ENCODE measurements at places on chromosomes 11 and 22. TPM values are rescaled to one million over a fixed set of nuclear protein-coding genes. Genes with fewer than 3 reads are reported as not detected.

GRCh38 chr11:57161351-57161750, 20.4 kb upstream of the LRRC55 start:
- H3K4me1 ChIP-seq = no peaks in the 10 kb centered on the region
- H3K36me3 ChIP-seq = no peaks in the 10 kb centered on the region
- DNase-seq = no peak
- H3K4me3 ChIP-seq = no peak overlapping the region
- H3K27me3 ChIP-seq = no peaks in the 10 kb centered on the region

GRCh38 chr11:38384568-38384967, 1786.5 kb upstream of the RAG2 start:
- no peaks in the 10 kb centered on the region for H3K4me1 ChIP-seq
- H3K27ac ChIP-seq = no peak overlapping the region
- H3K4me3 ChIP-seq = no peak overlapping the region
- H3K27me3 ChIP-seq = no peaks in the 10 kb centered on the region

DNA sequence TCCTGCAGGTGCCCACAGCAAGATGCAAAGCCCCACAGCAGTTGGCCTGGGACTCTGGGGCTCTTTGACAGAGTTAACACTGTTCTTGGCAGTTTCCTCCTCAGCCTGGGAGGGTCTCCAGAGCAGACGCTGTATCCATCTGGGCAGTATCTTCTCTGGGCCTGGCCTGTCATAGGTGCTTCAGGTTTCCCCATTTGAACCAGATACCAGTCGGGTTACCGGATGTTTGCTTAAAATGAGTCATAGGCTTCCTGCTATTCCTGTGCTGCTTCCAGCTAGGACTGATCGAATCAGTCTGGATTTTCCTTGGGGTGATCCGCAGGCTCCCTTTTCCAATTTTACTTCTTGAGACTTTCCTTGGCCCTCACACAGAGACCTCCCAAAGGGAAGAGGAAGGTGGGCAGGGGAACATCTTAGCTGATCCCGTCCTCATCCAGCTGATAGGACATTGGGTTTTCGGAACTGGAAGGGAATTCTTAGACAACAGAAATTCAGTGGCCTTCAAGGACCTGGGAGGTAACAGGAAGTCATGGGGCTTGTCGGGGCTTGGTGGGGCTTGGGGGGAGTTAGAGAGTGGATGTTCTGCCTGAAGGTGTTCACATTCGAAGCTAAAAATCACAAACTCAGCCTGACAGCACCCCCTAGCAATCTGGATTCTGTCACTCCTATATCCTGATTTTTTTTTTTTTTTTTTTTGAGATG, 2.4 kb upstream of the RANGAP1 start:
- no peak overlapping the region for H3K4me3 ChIP-seq
- H3K27ac ChIP-seq = no peak overlapping the region
- no peaks in the 10 kb centered on the region for H3K36me3 ChIP-seq
- no peaks in the 10 kb centered on the region for H3K27me3 ChIP-seq
- no peaks in the 10 kb centered on the region for H3K4me1 ChIP-seq

DNA sequence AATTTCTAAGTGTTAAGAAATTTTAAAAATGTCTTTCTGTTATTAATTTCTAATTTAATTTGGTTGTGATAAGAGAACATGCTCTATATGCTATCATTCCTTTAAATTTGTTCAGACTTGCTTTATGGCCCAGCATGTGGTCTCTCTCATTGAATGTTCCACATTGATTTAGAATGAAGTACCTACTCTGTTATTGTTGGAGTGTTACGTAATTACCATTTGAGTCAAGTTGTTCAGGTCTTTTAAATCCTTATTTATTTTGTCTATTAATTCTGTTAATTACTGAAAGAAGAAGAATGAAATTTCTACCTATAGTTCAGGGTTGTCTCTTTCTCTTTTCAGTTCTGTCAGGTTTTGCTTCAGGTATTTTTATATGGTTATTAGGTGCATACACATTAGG, 57.0 kb downstream of the PRMT3 start:
- no peak overlapping the region for H3K27ac ChIP-seq
- H3K36me3 ChIP-seq = no peaks in the 10 kb centered on the region
- no peak for DNase-seq
- no peak overlapping the region for H3K4me3 ChIP-seq
- no peaks in the 10 kb centered on the region for H3K27me3 ChIP-seq

GRCh38 chr11:132714859-132715440, 817.4 kb downstream of the OPCML start:
- no peaks in the 10 kb centered on the region for H3K36me3 ChIP-seq
- peaks cover 2% of the 10 kb centered on the region for H3K27me3 ChIP-seq
- no peak overlapping the region for H3K4me3 ChIP-seq

- no peak overlapping the region for H3K4me3 ChIP-seq
- no peaks in the 10 kb centered on the region for H3K27me3 ChIP-seq
- DNase-seq = no peak
- H3K36me3 ChIP-seq = peaks cover 4% of the 10 kb centered on the region
These were observed 64.7 kb downstream of the DGCR2 start for GRCh38 chr22:19057539-19057938.

DNA sequence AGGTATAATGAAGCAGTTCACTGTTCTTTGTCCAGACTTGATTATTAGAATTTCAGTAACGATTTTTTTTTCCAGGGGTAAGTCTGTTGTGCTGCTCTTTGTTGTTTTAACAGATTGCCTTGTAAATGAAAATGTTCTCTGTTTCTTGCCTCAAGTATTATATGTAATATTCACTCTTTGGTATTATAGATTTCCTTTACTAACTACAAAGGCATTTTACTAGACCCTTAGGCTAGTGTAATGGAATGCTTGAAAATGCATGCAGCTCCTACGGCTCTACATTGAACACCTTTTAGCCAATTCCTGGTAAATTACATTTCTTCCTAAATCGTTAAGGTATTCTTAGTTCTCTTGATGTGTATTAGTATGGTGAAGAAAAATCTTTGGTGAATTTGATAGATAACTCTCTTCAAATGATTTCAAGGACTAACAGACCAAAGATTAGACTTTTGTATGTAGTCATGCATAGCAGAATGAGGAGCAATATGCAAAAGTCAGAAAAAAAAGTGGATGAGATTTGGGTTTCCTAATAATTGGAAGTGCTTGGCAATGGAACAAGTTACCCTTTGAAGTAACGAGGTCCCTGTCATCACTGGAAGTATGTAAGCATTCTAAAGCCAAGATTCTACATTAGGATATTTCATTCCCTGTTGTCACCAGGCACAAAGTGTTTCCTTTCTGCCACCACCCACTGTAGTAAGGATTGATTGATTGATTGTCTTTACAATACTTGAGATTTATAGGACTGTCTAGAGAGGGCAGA, 113.1 kb downstream of the DBX1 start:
- H3K4me3 ChIP-seq = no peak overlapping the region
- peaks cover under 1% of the 10 kb centered on the region for H3K36me3 ChIP-seq
- no peaks in the 10 kb centered on the region for H3K27me3 ChIP-seq

GRCh38 chr11:111601636-111601978, 642 bp upstream of the SIK2 start:
- H3K27ac ChIP-seq = no peak overlapping the region
- no peaks in the 10 kb centered on the region for H3K4me1 ChIP-seq
- no peak for DNase-seq
- H3K27me3 ChIP-seq = no peaks in the 10 kb centered on the region
- no peaks in the 10 kb centered on the region for H3K36me3 ChIP-seq
- H3K4me3 ChIP-seq = no peak overlapping the region

Gene CCDC73
- total RNA-seq = not detected

Gene SCGB2A2
- not detected for total RNA-seq

Gene SYT7
- 1.0 TPM for total RNA-seq

Gene LMO1
- total RNA-seq = not detected
